ENCODE measurements at places on chromosomes 4 and X.

GRCh38 chrX:118975831-118976598 lies 1.6 kb downstream of the LONRF3 start:
- DNase-seq, result no peak

GRCh38 chr4:86640469-86640868 lies 46.4 kb downstream of the PTPN13 start:
- DNase-seq, result no peak

GRCh38 chr4:54095110-54095825 lies 4.7 kb upstream of the GSX2 start:
- DNase-seq, result no peak

- DNase-seq, result no peak
Measured at GRCh38 chr4:111992351-111993168, 152.7 kb upstream of the FAM241A start.

DNA sequence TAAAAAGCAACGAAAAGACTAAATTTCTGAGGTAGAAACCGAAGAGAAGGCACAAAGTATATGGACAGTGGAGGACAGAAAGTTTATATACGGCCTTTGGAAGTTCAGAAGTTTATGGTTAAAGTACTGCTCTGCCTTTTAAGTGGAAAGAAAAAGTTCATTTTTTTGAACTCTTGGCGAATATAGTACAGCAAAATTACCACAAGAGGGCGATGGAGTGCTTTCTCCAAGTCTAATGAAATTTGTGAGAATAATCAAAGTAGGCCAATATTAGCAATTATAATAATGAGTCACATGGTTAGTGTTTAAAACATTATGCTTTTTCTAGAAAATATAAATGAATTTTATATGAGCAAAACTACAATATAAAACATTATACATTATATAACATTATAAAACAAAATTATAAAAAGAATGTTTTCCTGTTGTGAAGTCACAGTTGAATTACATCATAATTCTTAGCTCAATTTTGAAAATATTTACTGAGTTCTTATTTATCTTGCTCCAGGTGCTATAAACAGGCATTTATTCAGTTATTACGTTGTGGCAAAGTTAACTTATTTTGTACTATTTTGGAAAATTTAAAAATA lies 136.2 kb upstream of the BMPR1B start:
- DNase-seq, result no peak

DNA sequence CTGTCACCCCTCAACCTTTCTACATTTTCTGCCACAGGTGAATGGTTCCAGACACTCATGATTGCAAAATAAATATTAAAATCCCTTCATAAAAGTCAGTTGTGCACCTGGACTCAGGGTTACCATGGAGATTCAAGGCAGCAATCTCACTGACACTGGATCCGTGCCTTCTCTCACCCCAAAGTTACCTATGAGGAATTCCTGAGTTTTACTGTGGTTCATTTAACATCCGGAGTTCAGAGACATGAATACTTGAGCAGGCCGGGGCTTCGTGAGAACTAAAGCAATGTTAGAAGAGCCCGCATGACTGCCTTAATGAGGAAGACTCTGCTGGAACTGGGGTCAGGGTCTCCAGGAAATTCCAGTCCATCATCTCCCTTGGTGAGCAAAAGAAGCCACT lies 12.5 kb upstream of the CLNK start:
- DNase-seq, result no peak

GRCh38 chr4:2356123-2357069 lies 62.0 kb downstream of the ZFYVE28 start:
- no peak for DNase-seq

DNA sequence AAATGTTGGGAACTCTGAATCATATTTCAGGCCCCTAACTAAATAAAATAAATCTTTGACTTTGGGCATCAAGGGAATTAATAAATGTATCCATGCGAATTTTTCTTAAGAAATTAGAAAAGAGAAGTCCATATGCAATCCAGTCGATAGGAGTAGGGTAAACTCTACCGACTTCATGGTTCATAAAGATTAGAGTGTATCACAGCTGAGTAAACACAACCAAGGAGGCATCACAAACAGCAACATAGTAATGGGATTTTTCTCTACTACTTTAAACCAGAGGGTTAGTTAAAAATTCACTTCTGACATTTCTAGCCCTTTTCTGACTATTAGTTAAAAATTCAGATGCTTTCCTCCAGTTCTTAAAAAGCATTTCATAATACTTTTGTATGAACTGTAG lies 19.9 kb downstream of the SEPTIN11 start:
- DNase-seq, result no peak

- DNase-seq, result no peak
Measured at GRCh38 chr4:63787326-63787725, 621.9 kb downstream of the TECRL start.

DNA sequence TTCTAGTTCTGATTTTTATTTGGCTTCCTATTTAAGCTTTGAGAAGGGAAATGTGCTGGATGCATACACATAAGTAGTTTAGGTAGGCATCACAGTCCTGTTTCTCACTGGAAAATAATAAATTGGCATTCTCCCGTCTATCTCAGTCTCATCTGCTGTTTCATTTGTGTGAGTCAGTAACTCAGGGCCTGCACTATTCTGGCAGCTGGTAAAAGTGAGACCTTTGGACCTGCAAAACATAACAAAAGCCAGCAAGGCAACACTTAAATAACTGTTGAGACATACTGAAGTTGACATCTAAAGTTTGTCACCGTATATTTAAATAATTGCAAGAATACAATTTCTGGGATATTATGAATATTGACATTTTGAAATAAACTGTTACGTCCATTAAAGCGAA lies 8.6 kb upstream of the UBQLN2 start:
- DNase-seq, result no peak

DNA sequence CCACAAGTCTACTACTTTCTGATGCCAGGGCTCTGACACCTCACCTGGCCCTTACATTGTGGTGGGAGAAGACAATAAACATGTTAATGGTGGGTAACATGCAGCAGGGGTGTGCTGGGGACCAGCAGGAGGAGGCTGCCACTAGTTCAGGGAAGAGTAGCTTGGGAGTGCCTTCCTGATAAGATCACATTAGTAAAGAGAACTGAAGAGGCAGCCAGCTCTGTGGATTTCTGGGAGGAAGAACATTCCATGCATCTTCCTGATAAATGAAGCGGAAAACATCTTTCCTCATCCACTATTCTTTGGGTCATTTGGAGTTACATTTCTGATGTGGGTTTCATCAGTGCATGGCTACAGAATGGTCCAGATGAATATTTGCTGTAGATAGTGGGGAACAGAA lies 9.0 kb downstream of the RNF150 start:
- DNase-seq, result no peak

DNA sequence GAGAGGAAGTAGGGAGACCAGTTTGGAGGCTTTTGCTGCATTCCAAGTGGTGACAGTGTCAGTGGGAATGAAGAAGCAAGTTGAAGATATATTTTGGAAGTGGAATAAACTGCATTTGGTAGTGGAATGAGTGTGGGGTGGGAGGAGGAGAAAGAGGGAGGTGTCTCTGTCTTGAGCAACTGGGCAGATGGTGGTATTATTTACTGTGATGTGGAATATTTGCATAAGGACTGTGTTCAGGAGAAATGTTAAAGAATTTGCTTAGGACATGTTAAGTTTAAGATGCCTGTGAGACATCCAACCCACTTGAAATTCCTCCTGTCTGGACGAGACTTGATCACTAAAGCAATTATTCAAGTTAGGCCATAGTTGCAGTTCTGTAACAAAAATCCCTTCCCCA lies 448.9 kb upstream of the AMOT start:
- DNase-seq, result no peak
